Activated naive CD4-positive, alpha-beta T cell treated with anti-CD3 and anti-CD28 coated beads for 36 hours (primary cell): ENCODE measurements at places on chromosomes 2 and 18. TPM values are rescaled to one million over a fixed set of nuclear protein-coding genes. Genes with fewer than 3 reads are reported as not detected.

DNA sequence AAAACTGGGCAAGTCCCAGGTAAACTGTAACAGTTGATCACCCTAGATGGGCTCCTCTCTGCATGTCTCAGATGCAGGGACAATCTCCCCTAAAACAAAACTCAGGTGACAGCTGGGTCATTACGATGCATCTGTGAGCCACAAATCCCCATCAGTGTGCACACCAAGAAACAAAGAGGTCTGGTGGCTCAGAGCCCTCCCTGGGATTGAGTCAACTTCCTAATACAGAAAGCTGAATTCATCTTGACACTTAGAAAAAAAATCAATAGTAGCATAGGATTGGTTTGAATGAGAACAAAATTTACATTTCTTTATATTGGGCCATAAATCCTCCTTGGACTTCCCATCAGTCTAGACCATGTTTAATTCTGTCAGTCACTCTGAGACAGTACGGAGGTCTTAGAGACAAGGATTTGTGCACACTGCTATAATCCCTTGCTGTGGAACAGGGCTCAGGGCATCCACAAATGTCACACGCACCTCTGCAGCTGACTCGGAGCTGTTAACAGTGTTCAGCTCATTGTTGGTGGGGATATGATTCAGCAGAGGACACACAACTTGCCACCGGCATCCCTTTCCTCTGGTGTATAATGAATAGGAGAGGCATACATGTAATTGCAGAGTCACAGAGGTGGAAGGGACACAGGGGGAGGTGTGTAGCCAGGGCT lies 44.5 kb upstream of the DAPL1 start:
- no peak for DNase-seq

- no peak for DNase-seq
These were observed 153.8 kb upstream of the SLC39A10 start for GRCh38 chr2:195503208-195503607.

GRCh38 chr2:13034861-13035260 lies 318.1 kb downstream of the TRIB2 start:
- DNase-seq, result no peak

Gene TMEM169
- 0.57 TPM for total RNA-seq

Gene FAM98A
- 46.1 TPM for total RNA-seq

Gene CARF
- total RNA-seq, result 4.0 TPM

Gene SCN1A
- not detected for total RNA-seq
